H9 (cell line): ENCODE measurements at places on chromosomes 7 and 10. TPM values are rescaled to one million over a fixed set of nuclear protein-coding genes. Genes with fewer than 3 reads are reported as not detected.

DNA sequence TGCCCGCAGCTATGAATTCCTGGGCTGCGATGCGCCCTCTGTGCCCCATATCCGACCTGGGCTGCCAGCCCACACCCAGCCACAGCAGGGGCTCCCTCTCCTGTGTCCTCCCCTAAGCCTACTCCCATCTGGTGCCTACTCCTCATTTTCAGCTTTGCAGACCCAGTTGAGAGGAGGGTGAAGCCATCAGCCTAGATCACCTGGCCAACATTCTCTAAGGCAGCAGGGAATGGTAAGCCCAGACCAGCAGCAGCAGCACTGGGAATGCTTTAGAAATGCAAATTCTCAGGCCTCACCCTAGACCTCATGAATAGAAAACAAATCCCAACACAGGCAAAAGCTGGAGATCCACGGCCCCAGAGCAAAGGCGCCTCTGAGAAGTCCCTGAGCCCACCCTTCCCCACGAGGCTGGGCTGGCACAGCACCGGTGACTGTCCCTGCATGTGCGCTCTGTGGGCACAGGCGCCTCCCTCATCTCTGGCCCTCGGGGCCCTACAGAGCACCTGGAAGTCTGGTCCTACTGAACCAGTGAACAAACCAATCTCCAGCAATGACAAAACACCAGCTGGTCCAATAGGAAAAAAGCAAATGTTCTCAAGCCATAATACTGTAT lies 161.4 kb downstream of the GFRA1 start:
- DNase-seq, result peak; percentile 30

INSYN2A gene
- 0.09 and 0.20 TPM in 2 replicates for total RNA-seq

GRCh38 chr7:48049850-48050249 lies 14.5 kb downstream of the C7orf57 start:
- DNase-seq, result no peak

- no peak for DNase-seq
Measured at GRCh38 chr7:134693256-134693655, 46.6 kb downstream of the BPGM start.

GRCh38 chr7:31022117-31022516 lies 30.0 kb upstream of the ADCYAP1R1 start:
- DNase-seq, result no peak

MYO3A gene
- total RNA-seq, result 4.3 and 4.9 TPM in 2 replicates

DNA sequence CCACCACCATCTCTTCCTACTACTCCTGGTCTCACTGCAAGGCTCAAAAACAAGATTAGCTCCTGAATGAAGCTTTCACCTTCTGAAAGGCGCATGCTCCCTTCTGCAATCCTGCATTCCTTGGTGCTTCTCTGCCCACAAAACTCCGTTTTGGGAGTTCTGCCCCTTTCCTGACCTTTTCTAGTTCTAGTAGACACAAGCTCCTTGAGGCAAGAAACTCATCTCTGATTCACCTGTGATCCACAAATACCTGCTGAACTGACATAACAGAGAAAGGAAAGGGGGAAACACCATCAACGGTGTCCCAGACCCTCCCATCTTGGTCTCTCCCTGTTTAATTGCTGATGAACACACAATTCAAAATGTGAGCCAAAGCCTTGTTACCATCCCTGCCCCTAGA lies 64.0 kb upstream of the EGR2 start:
- DNase-seq, result no peak

DNA sequence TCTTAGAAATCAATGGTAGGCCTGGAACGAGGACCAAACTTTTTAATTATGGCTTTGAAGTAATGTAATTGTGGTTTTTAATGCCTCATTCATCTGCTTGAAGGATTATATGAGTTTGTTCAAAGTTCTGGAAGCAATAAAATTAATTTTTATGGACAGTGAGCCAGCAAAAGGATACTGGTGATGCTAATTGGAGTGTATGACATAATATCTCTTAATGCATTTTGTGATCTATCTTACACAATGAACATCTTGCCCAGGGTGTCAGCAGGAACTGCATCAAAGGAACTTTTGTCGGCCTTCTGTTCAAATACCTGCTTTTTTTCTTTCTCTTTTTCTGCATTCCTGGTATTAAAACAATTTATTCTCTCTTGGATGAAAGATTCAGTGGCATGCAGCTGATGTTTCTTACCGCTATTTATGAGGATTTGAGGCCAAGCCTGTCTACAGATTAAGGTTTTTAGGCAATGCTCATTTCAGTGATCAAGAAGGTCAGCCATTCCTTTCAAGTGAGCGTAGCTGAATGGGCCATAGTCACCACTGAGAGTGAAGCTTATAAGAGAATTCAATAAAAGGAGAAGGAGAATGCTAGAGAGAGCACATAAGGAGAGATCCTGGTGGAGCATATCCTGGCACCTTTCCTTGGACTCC lies 974.8 kb downstream of the SORCS3 start:
- no peak for DNase-seq

UPK3BL1 gene
- 6.8 and 12.4 TPM in 2 replicates for total RNA-seq

GRCh38 chr10:44902941-44903545 lies 8.1 kb upstream of the TMEM72 start:
- DNase-seq, result no peak

- peak; percentile 63 for DNase-seq
Measured at GRCh38 chr10:116654816-116655215, 34.1 kb downstream of the PNLIPRP2 start.

GOLGA7B gene
- 0.02 and 0.04 TPM in 2 replicates for total RNA-seq

DNA sequence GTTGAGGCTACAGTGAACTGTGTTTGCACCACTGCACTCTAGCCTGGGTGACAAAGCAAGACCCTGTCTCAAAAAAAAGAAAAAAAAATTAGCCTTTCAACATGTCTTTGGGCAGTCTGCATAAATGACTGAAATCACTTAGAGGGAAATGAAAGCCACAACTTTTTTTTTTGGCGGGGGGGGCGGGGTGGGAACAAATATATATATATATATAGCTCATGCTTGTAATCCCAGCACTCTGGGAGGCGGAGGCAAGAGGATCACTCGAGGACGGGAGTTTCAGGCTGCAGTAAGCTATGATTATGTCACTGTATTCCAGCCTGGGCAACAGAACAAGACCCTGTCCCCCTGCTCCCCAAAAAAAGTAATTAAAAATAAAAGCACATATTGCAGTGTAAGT lies 23.4 kb upstream of the MICU1 start:
- DNase-seq, result no peak

MCM10 gene
- total RNA-seq, result 63.9 and 67.4 TPM in 2 replicates

GRCh38 chr10:48465860-48466521 lies 138.9 kb downstream of the ARHGAP22 start:
- peak; percentile 47 for DNase-seq

DNA sequence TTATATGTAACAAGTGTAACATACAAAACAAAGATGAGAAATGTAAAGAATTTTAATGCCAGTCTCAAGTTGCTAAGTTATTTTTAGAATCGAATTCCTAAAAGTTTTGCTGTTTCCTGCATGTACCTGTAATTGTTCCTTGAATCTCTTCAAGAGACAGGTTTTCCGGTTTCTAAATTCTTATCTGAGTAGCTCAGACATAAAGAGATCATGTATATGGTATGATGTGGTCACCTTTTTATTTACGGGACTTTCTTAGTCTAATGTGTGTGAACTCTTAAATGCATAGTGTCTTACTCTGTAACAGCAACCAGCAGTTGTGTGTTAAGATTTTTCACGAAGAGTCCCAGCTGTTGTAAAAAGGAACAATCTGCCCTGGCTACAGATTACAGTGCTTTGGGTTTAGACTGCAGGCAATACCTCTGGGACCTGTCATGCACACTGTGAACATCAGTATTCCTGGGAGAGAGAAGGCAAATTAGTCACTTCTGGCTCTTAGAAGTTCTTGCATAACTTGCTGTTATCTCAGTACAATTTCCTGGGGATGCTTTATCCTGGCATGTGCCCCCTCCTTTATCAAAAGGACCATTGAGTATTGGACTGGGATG lies 263.4 kb downstream of the BICC1 start:
- no peak for DNase-seq

- DNase-seq, result no peak
Measured at GRCh38 chr10:60652628-60653027, 125.7 kb upstream of the CDK1 start.

- DNase-seq, result no peak
Measured at GRCh38 chr7:35982600-35982999, 170.5 kb upstream of the EEPD1 start.

GRCh38 chr10:59177031-59177797 lies 771 bp downstream of the PHYHIPL start:
- DNase-seq, result peak; percentile 68

DNA sequence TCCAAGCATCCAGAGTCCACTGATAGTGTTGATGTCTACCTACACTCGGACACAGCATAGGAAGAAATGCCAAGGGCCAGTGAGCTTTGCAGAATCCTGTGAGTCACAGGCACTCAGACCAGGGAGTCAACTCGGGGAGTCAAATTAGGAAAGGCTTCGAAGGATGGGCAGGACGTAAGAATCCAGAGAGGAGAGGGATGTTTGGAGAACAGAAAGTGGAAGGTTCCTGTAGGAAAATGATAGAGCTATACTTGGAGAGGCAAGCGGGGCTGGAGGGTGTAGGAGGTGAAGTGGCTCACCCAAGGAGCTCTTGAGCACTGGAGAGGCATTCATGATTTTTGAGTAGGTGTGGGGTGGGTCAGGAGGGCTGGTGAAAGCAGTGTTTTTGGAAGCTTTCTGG lies 3.0 kb downstream of the ZYX start:
- DNase-seq, result no peak

DNA sequence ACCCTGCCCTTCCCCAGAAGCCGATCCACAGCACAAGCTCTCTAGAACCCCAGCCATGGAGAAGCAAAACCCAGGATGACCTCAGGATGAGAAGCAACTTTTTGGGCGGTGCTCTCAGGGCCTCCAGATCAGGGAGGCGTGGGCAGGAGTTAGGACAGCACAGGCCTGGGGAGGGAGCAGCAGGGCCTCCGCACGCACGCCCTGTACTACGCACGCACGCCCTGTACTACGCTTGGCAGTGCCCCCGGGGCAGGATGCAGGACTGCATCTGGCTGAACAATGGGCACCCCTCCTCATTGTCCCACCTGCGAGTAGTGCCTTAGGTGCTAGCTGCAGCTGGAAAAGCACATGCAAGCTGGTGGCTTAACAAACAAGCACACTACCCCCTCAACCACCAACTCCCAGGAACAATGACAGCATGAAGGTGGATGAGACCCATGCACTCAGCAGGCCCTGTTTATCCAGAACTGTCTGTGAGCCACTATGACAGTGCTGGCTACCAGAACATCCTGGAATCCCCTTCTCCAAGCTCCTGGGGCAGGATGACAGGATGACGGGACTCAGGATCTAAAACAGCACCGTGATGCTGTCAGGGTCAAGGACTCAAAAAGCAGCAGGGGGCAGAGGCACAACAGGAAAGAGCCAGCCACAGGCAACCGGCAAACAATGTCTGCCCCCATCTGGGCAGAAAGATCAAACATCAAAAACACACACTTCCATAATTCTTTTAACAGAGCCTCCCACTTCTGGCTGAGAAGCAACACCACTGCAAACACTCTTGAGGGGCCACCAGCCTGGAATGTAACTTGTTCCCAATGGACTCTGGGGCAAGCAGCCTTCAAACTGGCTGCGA lies 11.8 kb downstream of the PODXL start:
- no peak for DNase-seq
